ENCODE measurements at places on chromosomes 2 and 18. TPM values are rescaled to one million over a fixed set of nuclear protein-coding genes. Genes with fewer than 3 reads are reported as not detected.

DNA sequence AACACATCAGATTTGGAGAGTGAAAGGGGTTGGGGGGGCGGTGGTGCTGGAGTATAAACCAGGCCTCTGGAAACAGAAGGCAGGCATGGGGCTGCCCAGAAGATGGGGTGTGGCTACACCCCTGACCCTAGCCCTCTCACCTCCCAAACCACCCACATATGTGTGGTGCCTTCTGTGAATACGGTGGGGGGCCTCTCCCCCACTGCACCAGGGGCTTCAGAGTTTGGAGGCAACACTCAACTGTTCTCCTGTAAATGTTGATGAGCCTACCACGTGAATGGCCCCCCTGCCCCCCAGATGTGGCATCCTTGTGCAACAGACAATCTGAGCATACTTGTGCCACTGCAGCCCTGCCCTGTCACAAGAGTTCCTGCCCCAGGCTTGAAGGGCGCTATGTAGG lies 19.5 kb downstream of the FBXO41 start:
- no peak for DNase-seq
- peaks cover 3% of the 10 kb centered on the region for H3K4me1 ChIP-seq
- no peaks in the 10 kb centered on the region for H3K27me3 ChIP-seq
- no peak overlapping the region for H3K27ac ChIP-seq

DNA sequence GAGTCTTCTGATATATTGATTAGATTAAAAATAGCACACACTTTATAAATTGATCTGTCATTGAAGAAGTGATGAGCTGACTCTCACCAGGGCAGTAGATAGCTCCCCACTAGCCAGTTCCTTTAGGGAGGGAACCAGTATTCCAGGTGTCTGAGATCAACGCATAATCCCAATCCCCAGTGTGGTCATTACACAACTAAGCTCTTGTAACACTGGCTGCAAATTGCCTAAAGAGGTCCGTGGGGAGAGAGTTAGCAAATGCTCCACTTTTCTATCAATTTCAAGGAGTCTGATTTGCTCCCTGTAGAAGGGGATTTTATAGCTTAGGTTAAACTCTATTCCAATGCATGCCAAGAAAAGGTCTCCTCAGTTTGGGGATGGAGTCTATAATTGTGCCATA lies 7.7 kb downstream of the SLC14A1 start:
- no peak for DNase-seq
- H3K27ac ChIP-seq = no peak overlapping the region
- H3K27me3 ChIP-seq = no peaks in the 10 kb centered on the region
- H3K36me3 ChIP-seq = no peaks in the 10 kb centered on the region

DNA sequence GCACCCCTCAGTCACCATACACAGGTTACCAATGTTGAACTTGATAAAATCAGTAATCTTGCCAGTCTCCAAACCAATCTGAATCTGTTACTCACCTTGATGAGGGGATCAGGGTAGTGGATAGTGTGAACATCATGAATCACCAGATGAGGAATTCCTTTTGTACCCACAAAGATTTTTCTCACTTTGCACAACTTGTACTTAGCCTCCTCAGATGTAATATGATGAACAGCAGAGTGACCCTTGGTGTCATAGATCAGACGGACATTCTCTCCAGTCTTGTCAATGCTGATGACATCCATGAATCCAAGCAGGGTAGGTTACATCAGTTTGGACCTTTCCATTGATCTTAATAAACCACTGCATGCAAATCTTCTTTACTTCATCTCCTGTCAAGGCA lies 54.7 kb downstream of the MDH1 start:
- H3K27ac ChIP-seq = no peak overlapping the region
- no peaks in the 10 kb centered on the region for H3K4me1 ChIP-seq
- H3K36me3 ChIP-seq = no peaks in the 10 kb centered on the region
- no peaks in the 10 kb centered on the region for H3K27me3 ChIP-seq
- H3K4me3 ChIP-seq = no peak overlapping the region
- no peak for DNase-seq

DNA sequence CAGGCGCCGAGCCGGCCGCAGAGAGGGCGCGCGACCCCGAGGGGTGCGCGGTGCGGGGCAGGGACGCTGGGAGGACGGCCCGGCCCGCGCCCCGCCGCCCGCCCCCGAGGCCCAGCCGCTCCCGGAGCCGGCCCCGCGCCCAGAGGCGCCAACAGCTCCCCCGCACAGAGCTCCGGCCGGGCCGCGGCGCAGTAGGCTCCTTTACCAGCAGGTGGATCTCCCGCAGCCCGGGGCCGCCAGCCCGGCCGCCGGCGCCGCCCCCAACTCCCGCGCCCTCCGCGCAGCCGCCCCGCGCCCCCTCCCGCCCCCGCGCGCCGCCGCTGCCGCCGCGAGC lies 258 bp downstream of the MGAT4A start:
- H3K4me1 ChIP-seq = no peaks in the 10 kb centered on the region
- peak overlapping the region; percentile 64 for H3K27ac ChIP-seq
- H3K27me3 ChIP-seq = no peaks in the 10 kb centered on the region
- H3K36me3 ChIP-seq = no peaks in the 10 kb centered on the region
- peak overlapping the region; percentile 88 for H3K4me3 ChIP-seq

GRCh38 chr2:149451417-149452165 lies 121.2 kb downstream of the LYPD6 start:
- H3K27me3 ChIP-seq = no peaks in the 10 kb centered on the region
- no peaks in the 10 kb centered on the region for H3K36me3 ChIP-seq
- H3K27ac ChIP-seq = no peak overlapping the region
- DNase-seq = no peak

GRCh38 chr18:2905854-2906703 lies 59.3 kb downstream of the EMILIN2 start:
- H3K4me1 ChIP-seq = peaks cover 7% of the 10 kb centered on the region
- H3K4me3 ChIP-seq = peak overlapping the region; percentile 66
- H3K27me3 ChIP-seq = no peaks in the 10 kb centered on the region
- DNase-seq = peak; percentile 87
- peak overlapping the region; percentile 78 for H3K27ac ChIP-seq
- H3K36me3 ChIP-seq = no peaks in the 10 kb centered on the region

- H3K27ac ChIP-seq = no peak overlapping the region
- H3K27me3 ChIP-seq = no peaks in the 10 kb centered on the region
- no peak overlapping the region for H3K4me3 ChIP-seq
- peaks cover 46% of the 10 kb centered on the region for H3K4me1 ChIP-seq
- H3K36me3 ChIP-seq = no peaks in the 10 kb centered on the region
- no peak for DNase-seq
Measured at GRCh38 chr18:48164116-48164515, 233.7 kb upstream of the SMAD2 start.

The APLF gene
- 11.6 TPM for total RNA-seq

The TSGA10 gene
- total RNA-seq = 8.6 TPM

The KLF7 gene
- 68.1 TPM for total RNA-seq

The NEURL3 gene
- not detected for total RNA-seq

The IL36G gene
- not detected for total RNA-seq

The MERTK gene
- total RNA-seq = 13.3 TPM

The CFAP53 gene
- total RNA-seq = 0.69 TPM

Data from ovary (tissue), 10 donors.